Activated T-cell treated with anti-CD3 and anti-CD28 coated beads for 4 hours (primary cell): ENCODE measurements at places on chromosomes 4 and X.

- DNase-seq, result no peak
These were observed 32.9 kb downstream of the HTT-AS start for GRCh38 chr4:3041192-3042142.

DNA sequence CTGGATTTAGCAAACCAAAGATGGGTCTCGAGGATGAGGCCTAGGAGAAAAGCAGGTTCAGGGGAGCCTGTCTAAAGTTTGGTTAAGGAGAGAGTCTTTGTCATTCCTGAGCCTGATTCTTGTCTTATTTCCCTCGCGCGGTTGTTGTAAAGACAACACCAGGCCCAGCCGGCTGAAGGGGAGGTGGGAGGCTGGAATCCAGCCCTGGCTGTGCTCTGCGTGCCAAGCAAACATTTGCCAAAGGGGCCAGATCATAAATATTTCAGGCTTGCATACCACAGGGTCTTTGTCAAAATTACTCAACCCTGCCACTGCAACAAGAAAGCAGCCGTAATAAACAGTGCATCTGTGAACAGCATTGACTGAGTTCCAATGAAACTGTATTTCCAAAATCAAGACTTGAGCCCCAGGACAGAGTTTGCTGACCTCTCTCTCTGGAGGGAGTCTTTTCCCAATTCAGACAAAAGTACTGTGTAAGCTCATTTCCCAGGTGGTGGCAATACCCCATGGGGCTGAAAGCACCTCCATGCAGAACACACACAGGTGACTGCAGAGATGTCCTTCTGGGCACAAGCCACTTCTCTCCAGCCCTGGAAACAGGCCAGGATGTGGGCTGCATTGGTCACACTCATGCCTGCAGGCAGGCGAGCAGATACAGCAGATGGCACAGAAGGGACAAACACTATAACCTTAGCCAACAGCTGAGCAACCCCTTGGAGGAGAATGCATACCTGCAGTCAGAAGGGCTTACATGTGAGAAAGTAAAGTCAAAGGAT, 320.3 kb downstream of the STK32B start:
- DNase-seq, result no peak

GRCh38 chrX:150365990-150366911, 3.1 kb downstream of the MAMLD1 start:
- no peak for DNase-seq

DNA sequence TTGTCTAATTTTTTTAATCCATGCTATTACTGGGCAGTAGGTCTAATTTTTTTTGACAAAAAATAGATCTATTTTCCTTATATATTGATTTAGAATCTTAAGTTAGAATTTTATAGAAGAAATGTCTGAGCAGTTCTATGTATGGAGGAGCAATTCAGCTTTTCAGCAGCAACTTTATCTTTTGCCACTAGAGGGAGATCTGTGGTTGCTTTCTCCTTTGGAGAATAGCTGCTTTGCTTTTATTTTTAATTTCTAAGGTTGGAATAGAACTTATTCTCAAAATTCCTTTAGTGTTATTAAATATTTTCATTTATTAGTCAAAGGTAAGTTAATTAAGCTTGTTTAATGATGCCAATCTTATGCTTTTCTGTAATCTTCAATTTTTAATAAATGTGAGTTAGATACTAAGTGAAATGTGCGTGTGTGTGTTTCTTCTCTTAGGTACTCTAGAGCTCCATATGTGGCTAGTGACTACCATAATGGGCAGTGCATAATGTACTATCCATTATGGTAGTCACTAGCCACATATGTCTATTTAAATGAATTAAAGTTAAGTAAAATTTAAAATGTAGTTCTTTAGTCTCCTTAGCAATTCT, 29.3 kb downstream of the FAM199X start:
- no peak for DNase-seq
